ENCODE measurements at places on chromosomes 1 and 21. TPM values are rescaled to one million over a fixed set of nuclear protein-coding genes. Genes with fewer than 3 reads are reported as not detected.

Gene PTGS2
- total RNA-seq, result 16.0 TPM

Gene SHE
- 13.3 TPM for total RNA-seq

Gene CAMK1G
- 0.68 TPM for total RNA-seq

Gene HPDL
- total RNA-seq, result 2.3 TPM

Gene MTF1
- 31.7 TPM for total RNA-seq

Gene NCAM2
- total RNA-seq, result 3.7 TPM

Gene IRF6
- total RNA-seq, result 102 TPM

Gene KRTAP19-3
- total RNA-seq, result not detected

Gene LRRC53
- not detected for total RNA-seq

Gene HES2
- 2.1 TPM for total RNA-seq

Gene SELP
- 24.0 TPM for total RNA-seq

Gene FMN2
- total RNA-seq, result 0.49 TPM

Gene MFAP2
- total RNA-seq, result 7.1 TPM

Gene NTMT2
- total RNA-seq, result not detected

Gene CHTOP
- total RNA-seq, result 91.7 TPM

Gene BNIPL
- 10.5 TPM for total RNA-seq

Gene B3GALT6
- total RNA-seq, result 14.8 TPM

Gene NBPF1
- total RNA-seq, result 61.9 TPM

Gene SPRR2G
- total RNA-seq, result not detected

Gene CLDN17
- not detected for total RNA-seq

Gene ZNF593OS
- not detected for total RNA-seq

Gene GUCA2A
- not detected for total RNA-seq

Gene AP4B1
- 31.6 TPM for total RNA-seq

Gene JTB
- 103 TPM for total RNA-seq

Gene OR2AJ1
- not detected for total RNA-seq

Gene TRIM45
- 8.0 TPM for total RNA-seq

Gene LIPI
- total RNA-seq, result not detected

Gene CCDC18
- 3.8 TPM for total RNA-seq
